AG04450 (cell line): ENCODE measurements at places on chromosomes 13 and 19.

DNA sequence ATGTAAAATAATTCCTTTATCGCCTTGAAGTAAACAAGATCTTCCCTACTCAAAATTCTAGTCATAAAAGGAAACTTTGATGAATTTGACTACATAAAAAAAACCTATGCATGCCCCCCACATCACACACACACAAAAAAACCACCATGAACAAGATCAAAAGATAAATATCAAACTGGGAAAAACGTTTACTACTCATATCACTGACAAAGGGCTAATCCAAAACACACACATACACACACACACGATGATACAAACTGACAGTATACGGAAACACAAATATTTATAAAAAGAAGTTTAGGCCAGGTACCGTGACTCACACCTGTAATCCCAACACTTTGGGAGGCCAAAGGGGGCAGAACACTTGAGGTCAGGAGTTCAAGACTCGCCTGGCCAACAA, 61.9 kb downstream of the TSC22D1 start:
- no peak for DNase-seq

DNA sequence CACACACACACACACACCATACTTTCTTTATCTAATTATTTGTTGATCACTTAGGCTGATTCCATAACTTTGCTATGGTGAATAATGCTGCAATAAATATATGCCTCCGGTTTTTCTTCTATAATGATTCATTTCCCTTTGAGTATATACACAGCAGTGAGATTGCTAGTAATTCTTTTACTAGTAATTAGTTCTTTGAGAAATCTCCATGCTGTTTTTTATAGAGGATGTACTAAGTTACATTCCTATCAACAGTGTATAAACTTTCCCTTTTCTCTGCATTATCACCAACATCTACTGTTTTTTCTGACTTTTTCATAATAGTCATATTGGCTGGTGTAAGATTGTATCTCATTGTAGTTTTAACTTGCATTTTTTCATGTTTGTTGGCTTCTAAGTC, 1405.1 kb downstream of the PCDH9 start:
- no peak for DNase-seq

GRCh38 chr19:45764945-45765701, 3.9 kb downstream of the SIX5 start:
- DNase-seq = no peak

- DNase-seq = no peak
Measured at GRCh38 chr19:46065486-46066071, 24.8 kb upstream of the IGFL4 start.

DNA sequence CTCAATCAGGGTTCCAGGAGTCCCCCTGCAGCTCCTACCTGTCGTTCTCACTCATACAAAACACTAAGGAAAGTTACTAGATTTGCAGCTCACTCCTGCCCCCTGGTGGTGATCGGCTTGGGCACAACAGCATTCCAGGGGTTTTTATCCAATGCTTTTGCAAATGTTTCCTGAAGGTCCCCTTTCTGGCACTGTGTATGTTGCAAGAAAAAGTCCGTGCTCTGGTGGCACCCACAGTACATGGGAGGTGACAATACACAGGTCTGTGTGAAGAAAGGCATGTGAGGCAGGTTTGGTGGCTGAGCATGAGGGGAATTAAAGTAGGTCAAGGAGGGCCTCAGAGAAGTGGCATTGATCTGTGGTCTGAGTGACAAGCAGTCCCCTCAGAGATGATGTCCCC, 8.6 kb upstream of the TYK2 start:
- DNase-seq = peak; percentile 50

GRCh38 chr19:33402421-33403220, 29.1 kb downstream of the CEBPG start:
- DNase-seq = no peak

DNA sequence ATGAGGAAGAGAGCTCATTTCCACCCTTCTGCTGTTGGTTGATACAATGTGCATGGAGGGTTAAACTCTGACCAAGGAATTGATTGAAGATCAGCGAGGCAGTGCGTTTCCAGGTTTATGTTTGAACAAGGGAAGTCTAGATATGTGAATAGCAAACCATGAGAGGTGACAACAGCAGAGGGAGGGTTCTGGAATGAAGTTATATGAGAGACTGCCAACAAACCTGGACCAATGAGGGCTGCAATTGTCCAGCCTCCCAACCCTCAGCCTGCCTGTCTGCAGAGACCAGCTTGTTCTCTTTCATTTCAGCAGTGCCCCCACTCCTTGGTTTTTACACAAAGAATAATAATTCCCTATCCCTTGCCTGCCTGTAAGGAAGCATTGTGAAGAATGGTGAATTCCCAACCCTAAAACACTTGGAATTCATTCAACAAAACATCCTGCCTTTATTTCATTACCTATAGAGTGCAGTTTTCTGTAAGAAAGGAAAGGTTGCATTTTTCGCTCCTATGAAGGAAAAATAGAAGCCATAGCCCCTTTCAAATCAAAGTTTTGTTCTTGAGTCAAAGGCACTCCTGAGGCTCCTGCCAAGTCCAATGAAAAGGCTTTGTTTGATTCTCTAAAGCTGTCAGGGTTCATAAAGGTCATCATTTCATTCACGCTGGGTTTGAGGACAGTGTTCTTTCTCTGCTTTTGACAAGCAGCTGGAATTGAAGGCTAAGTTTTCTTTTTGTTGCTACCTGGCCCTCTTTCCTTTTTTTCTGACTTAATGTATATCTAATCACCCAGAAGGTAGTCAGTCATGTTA, 53.6 kb upstream of the ABCC4 start:
- no peak for DNase-seq

GRCh38 chr13:108812165-108812564, 182.8 kb downstream of the MYO16 start:
- DNase-seq = no peak

GRCh38 chr19:1471010-1471514, 8.0 kb downstream of the C19orf25 start:
- no peak for DNase-seq

DNA sequence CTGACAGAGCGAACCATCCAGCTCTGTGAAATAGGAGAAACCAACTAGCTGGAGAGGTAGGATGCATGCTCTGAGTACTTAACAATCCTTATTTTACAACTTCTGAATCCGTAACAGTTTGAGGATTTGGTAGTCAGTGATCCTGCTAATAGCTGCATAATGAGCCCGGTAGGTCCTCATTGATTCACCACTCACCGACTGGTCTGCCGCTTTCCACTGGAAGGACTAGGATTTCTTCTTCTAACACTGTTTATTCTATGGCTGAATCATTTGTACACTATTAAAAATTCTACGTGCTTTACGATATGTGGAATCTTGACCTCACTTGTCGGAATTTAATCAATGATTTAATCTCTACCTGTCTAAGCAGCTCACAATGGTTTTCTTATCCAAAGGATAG, 33.9 kb downstream of the SPATA13 start:
- no peak for DNase-seq

GRCh38 chr13:32779119-32779518, 192.9 kb downstream of the PDS5B start:
- no peak for DNase-seq

- no peak for DNase-seq
Measured at GRCh38 chr13:112712451-112713207, 22.8 kb downstream of the ATP11A start.

GRCh38 chr13:84479656-84480055, 597.4 kb upstream of the SLITRK1 start:
- DNase-seq = no peak

- no peak for DNase-seq
Measured at GRCh38 chr19:42068756-42069571, 1.0 kb downstream of the GRIK5 start.

DNA sequence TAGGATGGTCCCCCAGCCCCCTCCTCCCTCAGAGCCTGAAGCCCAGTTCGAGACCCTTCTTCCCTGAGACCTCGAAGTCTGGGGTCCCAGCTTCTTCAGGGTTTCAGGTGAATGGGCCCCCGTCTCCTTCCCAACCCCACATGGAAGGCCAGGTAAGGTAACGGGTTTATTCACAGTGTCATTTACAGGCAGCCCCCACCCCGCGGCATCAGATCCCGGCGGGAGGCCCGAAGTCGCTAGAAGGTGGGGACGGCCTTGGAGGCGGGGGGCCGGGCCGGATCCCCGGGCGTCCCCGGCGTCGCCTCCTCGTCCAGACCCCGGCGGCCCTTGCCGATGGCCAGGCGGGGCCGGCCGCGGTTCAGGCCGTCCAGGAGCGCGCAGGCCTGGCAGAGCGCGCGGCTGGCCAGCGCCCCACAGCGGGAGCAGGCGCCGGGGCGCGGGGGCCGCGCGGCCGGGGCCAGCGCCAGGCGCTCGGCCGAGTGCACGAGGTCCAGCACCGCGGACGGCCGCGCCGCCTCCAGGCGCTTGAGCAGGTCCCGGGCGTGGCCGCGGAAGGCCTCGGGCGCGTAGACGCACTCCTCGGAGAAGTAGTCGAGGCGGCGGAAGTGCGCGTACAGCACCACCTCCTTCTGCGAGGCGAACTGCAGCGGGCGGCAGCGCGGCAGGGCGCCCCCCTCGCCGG, 9.7 kb downstream of the CTU1 start:
- no peak for DNase-seq

DNA sequence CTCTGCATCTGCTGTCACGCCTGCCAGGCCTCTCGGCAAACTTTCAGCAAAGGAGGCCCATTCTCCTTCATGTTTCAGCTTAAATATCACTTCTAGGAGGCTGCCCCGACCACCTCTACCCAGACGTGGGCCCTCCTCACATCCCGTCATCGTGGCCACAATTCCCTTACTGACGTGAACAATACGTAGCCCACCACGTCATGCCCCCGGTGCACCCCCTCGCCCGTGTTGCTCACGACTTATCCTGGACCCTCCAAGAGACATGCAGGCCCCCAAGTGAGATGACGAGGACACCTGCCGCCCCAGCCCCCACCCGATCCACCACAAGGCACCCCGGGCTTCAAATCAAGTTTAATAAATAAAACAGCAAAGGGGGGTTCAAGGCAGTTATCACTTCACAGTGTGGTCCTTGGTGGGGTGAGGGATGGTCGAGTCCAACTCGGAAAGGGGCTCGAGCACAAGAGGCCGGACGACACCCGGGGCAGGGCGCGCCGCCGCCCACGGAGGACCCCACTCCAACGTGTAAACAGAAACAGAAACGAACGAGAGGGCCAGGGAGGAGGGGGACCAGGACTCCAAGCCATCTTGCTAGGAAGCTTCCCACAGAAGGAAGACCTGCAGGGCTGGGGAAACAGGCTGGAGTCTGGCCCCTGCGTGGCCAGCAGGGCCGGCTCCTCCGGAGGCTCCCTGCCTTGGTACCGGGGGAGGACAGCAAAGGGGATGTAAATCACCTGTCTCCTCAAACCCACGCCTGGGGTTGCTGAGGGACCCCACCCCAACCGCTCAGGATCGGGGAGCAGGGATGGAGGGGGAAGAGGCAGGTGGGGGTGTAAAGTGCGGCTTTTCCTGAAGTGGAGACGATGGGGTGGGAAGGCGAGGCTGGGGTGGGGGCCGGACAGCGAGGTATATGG, 14.3 kb upstream of the PLPP2 start:
- DNase-seq = no peak

GRCh38 chr19:39411081-39411831, 1.2 kb upstream of the PLEKHG2 start:
- no peak for DNase-seq

GRCh38 chr19:19402656-19403372, 2.7 kb upstream of the GATAD2A start:
- no peak for DNase-seq

GRCh38 chr19:58476498-58477015, 405 bp downstream of the ZNF446 start:
- DNase-seq = no peak

- no peak for DNase-seq
Measured at GRCh38 chr19:6047741-6048251, 62.5 kb downstream of the RFX2 start.

GRCh38 chr13:43270130-43270830, 246.9 kb downstream of the DNAJC15 start:
- no peak for DNase-seq

DNA sequence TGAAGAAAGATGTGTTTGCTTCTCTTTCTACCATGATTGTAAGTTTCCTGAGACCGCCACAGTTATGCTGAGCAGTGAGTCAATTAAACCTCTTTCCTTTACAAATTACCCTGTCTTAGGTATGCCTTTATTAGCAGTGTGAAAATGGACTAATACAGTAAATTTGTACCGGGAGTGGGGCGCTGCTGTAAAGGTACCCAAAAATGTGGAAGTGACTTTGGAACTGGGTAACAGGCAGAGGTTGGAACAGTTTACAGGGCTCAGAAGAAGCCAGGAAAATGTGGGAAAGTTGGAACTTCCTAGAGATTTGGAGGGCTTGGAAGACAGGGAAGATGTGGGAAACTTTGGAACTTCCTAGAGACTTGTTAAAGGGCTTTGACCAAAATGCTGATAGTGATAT, 9.2 kb upstream of the PDS5B start:
- DNase-seq = no peak

GRCh38 chr13:71751073-71751472, 115.9 kb downstream of the DACH1 start:
- no peak for DNase-seq

GRCh38 chr19:21713761-21714160, 53.6 kb downstream of the ZNF100 start:
- no peak for DNase-seq

GRCh38 chr13:30256713-30257467, 50.5 kb downstream of the KATNAL1 start:
- no peak for DNase-seq

DNA sequence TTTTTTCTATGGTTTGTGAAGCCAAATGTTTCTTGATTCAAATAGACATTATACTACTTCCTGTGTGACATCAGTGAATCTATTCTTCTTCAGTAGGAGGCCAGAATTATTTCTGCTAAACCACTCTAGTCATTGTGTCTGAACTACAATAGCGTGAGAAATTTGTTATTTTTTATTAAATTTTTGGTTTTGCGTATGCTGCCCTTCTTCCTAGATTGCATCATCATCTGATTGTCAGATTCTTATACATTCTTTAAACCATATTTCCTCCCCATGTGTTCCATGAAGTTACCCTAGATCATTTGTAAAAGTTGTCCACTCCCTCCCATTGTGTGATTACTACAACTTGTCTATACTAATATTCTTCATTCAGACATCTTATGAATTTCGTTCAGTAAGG, 187.8 kb upstream of the SPRY2 start:
- DNase-seq = no peak

DNA sequence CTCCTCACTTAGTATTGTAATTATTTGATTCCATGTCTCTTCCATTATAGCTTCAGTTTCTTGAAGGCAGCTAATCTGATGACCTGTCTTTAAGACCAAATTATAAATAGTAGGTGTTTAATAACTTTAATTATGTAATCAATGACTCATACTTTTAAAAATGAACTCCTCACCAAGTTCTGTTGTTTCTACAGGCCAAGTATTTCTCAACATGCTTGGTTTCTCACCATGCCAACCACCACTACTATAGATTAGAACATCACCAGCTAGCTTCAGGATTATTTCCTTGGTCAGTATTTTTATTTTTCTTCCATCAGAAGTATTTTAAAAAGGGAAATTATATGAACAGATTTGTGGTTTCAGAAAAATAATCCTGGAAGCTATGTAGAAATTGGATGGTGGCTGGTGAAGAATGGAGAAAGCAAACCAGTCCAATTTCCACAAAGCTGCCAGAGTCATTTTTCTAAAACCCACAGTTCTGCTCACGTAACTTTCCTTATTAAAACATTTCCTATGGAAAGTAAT, 237.7 kb upstream of the DACH1 start:
- DNase-seq = no peak

- DNase-seq = no peak
Measured at GRCh38 chr13:66689037-66689619, 541.0 kb downstream of the PCDH9 start.

GRCh38 chr13:23987331-23987894, 90.1 kb upstream of the C1QTNF9B start:
- peak; percentile 39 for DNase-seq
